ENCODE measurements at places on chromosomes 3 and 15.

- DNase-seq = no peak
These were observed 27.1 kb downstream of the RPSA start for GRCh38 chr3:39433642-39434041.

DNA sequence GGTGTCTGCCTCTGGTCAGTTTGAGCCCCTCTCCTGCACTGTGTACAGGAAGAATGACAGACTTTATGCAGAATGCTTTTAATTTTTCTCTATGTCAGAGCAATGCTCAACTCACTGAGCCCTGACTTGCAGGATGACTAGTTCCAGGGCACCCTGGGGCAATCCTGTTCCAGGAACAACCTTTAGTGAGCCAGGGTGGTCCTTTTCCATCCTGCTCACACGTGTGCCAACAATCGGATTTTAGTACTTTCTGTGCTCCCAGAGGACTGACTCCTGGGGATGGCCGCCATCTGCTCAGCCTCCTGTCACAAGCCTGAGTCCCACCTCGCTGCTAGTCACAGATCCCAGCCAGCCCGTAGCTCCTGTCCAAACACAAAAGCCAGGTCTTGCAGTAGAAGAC lies 48.2 kb upstream of the ALDH1A3 start:
- DNase-seq = no peak

DNA sequence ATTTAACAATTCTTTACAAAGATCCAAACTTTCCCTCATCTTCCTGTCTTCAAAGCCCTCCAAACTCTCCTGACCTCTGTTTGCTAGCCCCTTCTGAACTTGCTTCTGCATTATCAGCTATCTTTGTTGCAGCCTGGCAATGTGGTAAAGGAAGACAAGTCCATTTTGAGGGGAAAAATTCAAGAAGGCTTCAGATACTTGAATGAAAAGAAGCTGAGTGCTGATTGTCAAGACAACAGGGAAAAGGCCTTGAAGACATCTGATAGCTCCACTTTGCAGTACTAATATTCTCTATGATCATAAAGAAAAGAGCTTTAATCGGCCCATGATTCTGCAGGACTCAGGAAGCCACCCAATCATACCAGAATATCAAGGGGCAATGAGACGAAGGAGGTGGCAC lies 91.8 kb downstream of the LMLN start:
- no peak for DNase-seq

DNA sequence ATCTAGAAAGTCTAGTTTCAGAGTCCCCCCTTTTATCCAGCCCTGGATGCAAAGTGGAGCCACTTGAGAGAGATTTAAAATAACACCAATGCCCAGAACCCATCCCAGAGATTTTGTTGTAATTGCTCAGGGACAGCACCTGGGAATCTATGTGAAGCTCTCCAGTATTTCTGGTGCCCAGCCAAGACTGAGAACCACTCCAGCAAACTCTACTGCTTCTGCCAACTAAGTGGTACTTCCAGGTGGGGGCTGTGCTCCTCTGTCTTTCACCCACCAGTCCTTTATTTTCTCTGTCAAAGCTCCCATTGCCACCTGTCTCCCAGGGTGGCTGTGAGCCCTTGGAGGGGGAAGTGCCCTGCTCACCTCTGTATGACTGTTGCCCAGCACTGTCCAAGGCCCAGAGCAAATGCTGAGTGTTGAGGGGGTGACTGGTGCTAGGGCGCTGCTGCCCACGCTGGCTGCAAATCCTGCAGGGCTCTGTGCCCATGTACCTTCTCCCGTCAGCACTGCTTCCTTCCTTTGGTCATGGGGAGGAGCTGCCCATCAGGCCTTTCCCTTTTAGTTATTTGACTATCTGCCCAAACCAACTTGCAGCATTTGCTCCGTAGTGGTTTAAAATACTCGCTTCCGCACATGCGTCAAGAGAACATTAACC lies 9.4 kb downstream of the CLSTN2 start:
- no peak for DNase-seq

GRCh38 chr15:92429378-92430068 lies 35.8 kb downstream of the ST8SIA2 start:
- no peak for DNase-seq
